ENCODE measurements at places on chromosomes 13 and 19. TPM values are rescaled to one million over a fixed set of nuclear protein-coding genes. Genes with fewer than 3 reads are reported as not detected.

GRCh38 chr19:33125929-33126388 lies 6.0 kb upstream of the WDR88 start:
- DNase-seq = peak; percentile 58

LILRA1 gene
- not detected for total RNA-seq

- DNase-seq = no peak
These were observed 5.7 kb upstream of the SHKBP1 start for GRCh38 chr19:40571005-40571318.

GRCh38 chr13:92480387-92480786 lies 746.2 kb upstream of the GPC6 start:
- no peak for DNase-seq

DNA sequence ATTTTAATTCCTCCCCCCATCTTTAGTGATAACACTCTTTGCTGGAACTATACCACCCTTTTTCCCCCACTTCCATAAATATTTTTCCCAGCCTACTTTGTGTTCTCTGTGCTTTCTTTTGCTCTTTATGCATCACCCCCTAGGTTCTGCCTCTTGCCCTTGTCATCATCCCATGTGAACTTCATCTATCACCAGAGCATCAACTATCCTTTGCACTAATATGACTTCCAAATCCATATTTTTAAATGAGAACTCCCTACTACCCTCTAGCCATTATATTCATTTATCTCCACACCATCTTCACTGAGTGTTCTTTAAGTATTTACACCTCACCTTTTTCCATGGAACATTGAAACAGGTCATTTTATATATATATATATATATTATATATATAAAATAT lies 452.7 kb downstream of the FOXO1 start:
- no peak for DNase-seq

GRCh38 chr19:18785179-18786124 lies 5.7 kb downstream of the COMP start:
- peak; percentile 65 for DNase-seq

PGLYRP2 gene
- not detected for total RNA-seq

GRCh38 chr13:63024458-63024857 lies 1608.8 kb upstream of the PCDH20 start:
- DNase-seq = no peak

- DNase-seq = no peak
These were observed 41.3 kb upstream of the NPAS1 start for GRCh38 chr19:46978171-46978869.

ARHGEF1 gene
- 23.4 TPM for total RNA-seq
